Breast epithelium (tissue), 4 donors: ENCODE measurements at places on chromosomes 4 and X. TPM values are rescaled to one million over a fixed set of nuclear protein-coding genes. Genes with fewer than 3 reads are reported as not detected.

- H3K4me3 ChIP-seq, result no peak overlapping the region
- no peak for DNase-seq
- H3K36me3 ChIP-seq, result no peaks in the 10 kb centered on the region
- H3K27me3 ChIP-seq, result no peaks in the 10 kb centered on the region
- H3K27ac ChIP-seq, result no peak overlapping the region
Observed at GRCh38 chr4:72429397-72429889, 139.6 kb downstream of the ADAMTS3 start.

- H3K4me1 ChIP-seq, result no peaks in the 10 kb centered on the region
- DNase-seq, result no peak
- H3K4me3 ChIP-seq, result no peak overlapping the region
- no peak overlapping the region for H3K27ac ChIP-seq
- H3K36me3 ChIP-seq, result no peaks in the 10 kb centered on the region
Observed at GRCh38 chr4:81965454-81965853, 408.3 kb downstream of the HNRNPD start.

GRCh38 chr4:81541161-81541945, 69.6 kb upstream of the RASGEF1B start:
- H3K4me1 ChIP-seq, result no peaks in the 10 kb centered on the region
- H3K27ac ChIP-seq, result no peak overlapping the region
- H3K36me3 ChIP-seq, result no peaks in the 10 kb centered on the region
- no peak overlapping the region for H3K4me3 ChIP-seq
- DNase-seq, result no peak
- H3K27me3 ChIP-seq, result no peaks in the 10 kb centered on the region

DNA sequence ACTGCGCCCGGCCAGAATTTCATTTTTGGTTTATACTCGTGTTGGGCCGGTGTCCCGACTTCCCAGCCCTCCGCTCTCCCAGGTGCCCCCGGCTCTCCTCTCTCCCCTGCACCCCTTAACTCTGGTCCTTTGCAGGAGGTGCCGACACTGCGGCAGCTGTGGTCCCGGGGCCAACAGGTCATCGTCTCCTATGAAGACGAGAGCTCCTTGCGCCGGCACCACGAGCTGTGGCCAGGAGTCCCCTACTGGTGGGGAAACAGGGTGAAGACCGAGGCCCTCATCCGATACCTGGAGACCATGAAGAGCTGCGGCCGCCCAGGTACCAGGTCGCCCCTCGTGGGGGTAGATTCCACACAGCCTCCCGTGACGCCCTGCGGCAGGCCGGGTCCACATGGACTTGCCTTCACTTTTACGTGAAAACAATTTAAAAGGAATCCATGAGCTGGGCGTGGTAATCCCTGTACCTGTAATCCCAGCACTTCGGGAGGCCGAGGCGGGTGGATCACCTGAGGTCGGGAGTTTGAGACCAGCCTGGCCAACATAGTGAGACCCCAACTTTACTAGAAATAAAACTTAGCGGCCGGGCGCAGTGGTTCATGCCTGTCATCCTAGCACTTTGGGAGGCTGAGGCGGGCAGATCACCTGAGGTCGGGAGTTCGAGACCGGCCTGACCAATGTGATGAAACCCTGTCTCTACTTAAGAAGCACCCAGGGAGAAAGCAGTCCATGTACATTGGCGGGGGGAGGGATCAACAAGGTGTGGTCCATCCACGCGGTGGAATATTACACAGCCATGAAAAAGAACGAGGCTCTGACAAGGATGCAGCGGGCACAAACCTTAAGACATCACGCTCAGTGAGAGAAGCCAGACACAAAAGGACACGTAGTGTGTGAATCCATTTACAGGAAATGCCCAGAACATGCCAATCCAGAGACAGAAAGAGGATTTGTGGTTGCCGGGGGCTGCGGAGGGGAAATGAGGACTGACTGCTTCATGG, 12.0 kb downstream of the PLCXD1 start:
- no peak overlapping the region for H3K27ac ChIP-seq
- no peak overlapping the region for H3K4me3 ChIP-seq
- no peaks in the 10 kb centered on the region for H3K36me3 ChIP-seq
- no peaks in the 10 kb centered on the region for H3K4me1 ChIP-seq
- no peaks in the 10 kb centered on the region for H3K27me3 ChIP-seq

DNA sequence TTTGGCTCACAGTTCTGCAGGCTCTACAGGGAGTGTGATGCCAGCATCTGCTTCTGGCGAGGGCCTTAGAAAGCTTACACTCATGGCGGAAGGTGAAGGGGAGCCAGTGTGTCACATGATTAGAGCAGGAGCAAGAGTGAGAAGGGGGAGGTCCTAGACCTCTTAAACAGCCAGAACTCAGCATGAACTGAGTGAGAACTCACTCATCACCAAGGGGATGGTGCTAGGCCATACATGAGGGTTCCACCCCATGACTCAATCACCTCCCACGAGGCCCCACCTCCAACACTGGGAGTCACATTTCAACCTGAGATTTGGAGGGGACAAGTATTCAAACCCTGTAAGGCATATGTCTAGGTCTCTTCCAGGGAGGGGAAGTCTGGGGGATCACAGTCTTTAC, 33.4 kb downstream of the SPRY1 start:
- no peak overlapping the region for H3K4me3 ChIP-seq
- H3K4me1 ChIP-seq, result no peaks in the 10 kb centered on the region
- H3K27ac ChIP-seq, result no peak overlapping the region
- H3K27me3 ChIP-seq, result no peaks in the 10 kb centered on the region
- H3K36me3 ChIP-seq, result no peaks in the 10 kb centered on the region

Gene TEX13C
- total RNA-seq, result not detected

DNA sequence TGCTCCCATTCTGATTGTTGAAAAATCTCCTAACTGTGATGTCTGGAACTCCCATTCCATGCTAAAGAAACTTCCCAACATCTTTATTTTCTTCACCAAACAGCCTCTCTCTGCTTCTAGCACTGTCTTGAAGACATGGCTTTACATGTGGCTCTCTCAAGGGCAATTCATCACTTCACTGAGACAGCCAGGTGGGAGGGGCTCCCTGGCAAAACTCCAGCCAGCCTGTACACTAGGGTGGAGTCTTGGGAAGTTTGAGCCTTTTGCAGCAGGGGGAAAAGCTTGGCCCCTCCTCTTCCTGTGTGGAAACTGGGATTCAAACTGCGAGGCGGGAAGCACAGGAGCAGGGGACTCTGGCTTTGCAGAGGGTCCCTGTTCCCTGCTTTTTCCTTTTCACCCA, 130.5 kb upstream of the TTC29 start:
- peaks cover 5% of the 10 kb centered on the region for H3K4me1 ChIP-seq
- no peaks in the 10 kb centered on the region for H3K27me3 ChIP-seq
- no peaks in the 10 kb centered on the region for H3K36me3 ChIP-seq
- no peak for DNase-seq
- no peak overlapping the region for H3K27ac ChIP-seq
- no peak overlapping the region for H3K4me3 ChIP-seq

DNA sequence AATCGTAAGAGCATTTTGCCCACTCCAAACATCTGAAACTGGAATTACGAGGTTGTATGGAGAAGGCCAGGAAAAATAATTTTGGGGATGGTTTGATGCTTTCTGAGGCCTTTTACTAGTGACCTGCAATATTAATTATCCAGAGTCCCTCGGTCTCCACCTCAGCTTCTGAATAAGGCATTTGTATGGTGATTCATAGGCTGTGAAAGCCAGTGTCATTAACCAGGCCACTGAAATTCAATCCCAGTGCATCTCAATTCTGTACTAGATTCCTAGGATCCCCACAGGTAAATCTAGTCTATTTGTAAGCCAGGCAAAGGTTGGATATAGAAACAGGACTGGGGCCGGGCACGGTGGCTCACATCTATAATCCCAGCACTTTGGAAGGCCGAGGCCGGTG, 135.4 kb upstream of the RBPJ start:
- H3K4me3 ChIP-seq, result no peak overlapping the region
- H3K27me3 ChIP-seq, result no peaks in the 10 kb centered on the region
- no peaks in the 10 kb centered on the region for H3K4me1 ChIP-seq
- no peak for DNase-seq

Gene SMPX
- total RNA-seq, result not detected

DNA sequence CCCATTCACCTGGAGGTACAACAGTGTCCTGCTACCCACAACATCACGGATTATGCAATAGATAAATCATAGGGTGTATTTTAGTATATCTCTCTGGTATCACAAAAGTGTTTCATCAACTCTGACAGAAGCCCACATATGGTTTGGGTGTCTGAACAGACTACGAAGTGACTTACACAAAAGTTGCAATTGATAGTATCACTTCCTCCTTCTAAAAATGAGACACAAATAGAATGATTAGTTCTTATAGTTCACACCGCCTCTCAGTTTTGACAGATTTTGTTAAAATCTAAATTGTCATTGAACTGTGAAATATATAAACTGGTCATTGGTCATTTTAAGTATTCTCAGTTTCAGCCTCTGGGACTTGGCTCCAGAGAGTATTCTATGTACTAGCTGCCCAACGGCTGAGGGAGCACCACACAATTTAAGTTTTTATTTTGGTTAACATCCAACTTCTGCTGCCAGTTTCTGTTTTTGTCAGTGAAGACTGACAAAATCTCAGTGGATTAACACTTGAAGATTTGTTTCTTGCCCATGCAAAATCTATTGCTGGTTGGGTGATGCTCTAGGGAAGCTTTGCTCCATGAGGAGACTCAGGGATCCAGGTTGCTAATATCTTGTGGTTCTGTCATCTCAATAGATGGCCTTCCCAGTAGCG, 113.8 kb upstream of the PUDP start:
- H3K4me3 ChIP-seq, result no peak overlapping the region
- no peak overlapping the region for H3K27ac ChIP-seq
- no peaks in the 10 kb centered on the region for H3K27me3 ChIP-seq
- no peak for DNase-seq
- H3K36me3 ChIP-seq, result no peaks in the 10 kb centered on the region

Gene BMP3
- 25.3 TPM for total RNA-seq
